ENCODE measurements at places on chromosomes 16 and 17.

GRCh38 chr17:16407911-16408588 lies 7.3 kb upstream of the TRPV2 start:
- no peak for DNase-seq

- DNase-seq: no peak
These were observed 115.4 kb upstream of the CDC42EP4 start for GRCh38 chr17:73427198-73427597.

DNA sequence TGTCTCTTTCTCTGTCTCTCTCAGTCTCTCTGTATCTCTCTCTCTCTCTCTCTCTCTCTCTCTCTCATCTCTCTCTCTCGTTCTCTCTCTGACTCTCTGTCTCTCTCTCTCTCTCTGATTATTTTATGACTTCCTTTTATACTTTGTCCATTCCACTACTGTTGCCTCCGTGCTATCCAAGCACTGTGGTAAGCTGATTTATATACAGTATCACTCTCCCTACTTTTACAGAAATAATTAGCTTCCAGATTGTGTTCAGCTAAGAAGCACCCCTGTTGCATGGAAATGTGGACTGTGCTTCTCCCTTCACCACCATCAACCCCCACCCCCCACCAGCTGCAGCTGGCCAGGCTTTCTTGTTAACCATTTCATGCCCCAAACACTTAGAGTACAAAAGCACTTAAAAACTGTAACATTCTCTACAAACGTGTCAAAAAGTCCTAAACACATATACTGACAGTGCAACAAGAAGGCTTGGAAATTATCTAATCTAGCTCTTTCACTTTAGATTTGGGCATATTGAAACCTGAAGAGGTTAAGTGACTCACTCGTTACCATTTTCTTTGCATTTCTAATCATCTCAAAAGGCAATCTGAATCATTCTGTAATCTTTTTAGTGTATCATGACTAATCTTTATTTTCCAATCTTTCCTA lies 11.6 kb upstream of the TMEM100 start:
- no peak for DNase-seq

GRCh38 chr16:8585857-8586256 lies 4.5 kb downstream of the TMEM114 start:
- no peak for DNase-seq

DNA sequence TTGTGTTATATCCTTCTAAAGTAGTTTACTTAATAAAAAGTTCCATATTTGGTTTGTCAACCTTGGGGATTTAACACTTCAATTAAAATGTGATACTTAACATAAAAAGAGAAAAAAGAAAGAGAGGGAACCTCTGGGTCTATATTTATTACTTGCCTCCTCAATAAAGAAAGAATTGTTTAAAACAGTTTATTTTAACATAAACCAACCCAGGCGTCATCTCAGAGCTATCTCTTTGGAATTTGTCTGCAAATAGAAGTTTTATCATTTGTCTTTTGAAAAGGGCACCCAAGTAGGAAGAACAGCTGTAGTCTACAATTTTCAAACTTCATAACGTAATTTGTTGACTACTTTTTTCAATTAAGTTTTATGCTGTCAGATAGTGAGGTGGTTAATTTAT lies 364.1 kb downstream of the KCNJ2 start:
- DNase-seq: no peak

GRCh38 chr17:9241774-9242496 lies 220.6 kb downstream of the NTN1 start:
- DNase-seq: no peak

- no peak for DNase-seq
These were observed 220.7 kb upstream of the KCNJ16 start for GRCh38 chr17:69854225-69854780.

DNA sequence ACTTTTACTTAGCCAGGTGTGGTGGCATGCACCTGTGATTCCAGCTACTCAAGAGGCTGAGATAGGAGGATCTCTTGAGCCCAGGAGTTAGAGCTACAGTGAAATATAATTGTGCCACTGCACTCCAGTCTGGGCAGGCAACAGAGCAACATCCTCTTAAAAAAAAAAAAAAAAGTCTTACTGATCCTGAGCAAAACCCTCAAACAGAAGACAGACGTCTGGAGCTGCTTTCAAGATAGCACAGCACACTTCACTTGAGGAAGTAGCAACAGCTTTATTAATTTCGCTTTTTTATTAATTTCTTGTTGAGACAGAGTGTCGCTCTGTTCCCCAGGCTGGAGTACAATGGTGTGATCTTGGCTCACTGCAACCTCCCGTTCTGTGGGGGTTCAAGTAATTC lies 10.2 kb upstream of the GGA2 start:
- DNase-seq: no peak

- no peak for DNase-seq
These were observed 184.5 kb downstream of the NTN1 start for GRCh38 chr17:9205520-9206409.
